Uterus (tissue), 4 donors: ENCODE measurements at places on chromosomes 7 and 10.
A peak's percentile ranks its signal among the peaks of the same experiment; 100 is the strongest.

DNA sequence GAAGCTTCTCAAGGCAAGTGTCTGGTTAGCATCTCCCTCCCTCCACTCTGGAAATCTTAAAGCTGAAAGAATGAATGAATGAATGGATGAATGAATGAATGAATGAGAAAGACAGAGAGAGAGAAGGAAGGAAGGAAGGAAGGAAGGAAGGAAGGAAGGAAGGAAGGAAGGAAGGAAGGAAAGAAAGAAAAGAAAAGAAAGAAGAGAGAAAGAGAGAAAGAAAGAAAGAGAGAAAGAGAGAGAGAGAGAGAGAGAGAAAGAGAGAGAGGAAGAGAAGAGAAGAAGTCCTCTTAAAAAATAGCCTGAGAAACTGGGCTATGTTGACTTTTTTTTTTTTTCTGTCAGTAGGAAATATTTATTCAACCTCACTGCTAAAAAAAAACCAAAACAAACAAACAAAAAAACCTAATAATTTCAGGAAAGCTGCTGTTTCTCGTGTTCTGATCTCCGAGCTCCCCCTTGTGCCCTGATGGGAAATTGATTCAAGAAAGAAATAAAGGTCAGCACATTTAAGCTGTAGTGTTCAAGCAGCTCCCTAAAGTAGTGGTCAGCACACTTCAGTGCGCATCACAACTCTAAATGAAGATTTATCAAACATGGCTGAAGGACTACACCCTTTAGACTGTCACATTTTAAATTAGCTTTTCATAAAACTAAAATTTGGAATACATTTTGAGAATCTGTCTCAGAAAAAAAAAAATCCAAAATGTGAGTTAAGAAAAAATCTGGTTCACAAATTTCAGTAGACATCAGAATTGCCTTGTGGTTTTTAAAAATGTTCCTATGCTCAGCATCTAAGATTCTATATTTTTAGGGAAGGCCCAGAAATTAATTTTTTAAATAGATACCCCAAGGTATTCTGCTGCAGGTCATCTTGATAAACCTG is 154.3 kb downstream of the ELAPOR2 start:
- no peak overlapping the region for H3K27ac ChIP-seq
- no peak for DNase-seq
- H3K27me3 ChIP-seq = no peaks in the 10 kb centered on the region
- H3K4me3 ChIP-seq = no peak overlapping the region

GRCh38 chr10:24916365-24916764 is 36.0 kb downstream of the PRTFDC1 start:
- H3K4me1 ChIP-seq = no peaks in the 10 kb centered on the region
- no peaks in the 10 kb centered on the region for H3K27me3 ChIP-seq
- no peak for DNase-seq

DNA sequence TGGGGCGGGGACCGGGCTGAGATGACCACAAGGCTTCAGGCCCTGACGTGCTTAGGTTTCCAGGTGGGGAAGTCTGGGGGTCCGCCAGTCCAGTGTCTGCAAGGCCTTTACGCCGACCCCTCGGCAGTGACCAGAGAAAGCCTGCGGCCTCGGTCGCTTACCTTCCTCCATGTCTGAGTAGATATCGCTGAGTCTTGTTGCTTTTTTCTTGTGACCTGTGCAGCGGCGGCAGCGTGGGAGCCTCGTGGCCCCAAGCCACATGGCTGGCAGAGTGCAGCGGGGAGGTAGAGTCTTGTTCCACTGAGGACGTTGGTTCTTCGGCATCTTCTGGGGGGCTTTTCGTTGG is 329 bp downstream of the NOLC1 start:
- H3K4me1 ChIP-seq = peaks cover 5% of the 10 kb centered on the region
- peaks cover 2% of the 10 kb centered on the region for H3K36me3 ChIP-seq
- no peak for DNase-seq
- peak overlapping the region; percentile 89 for H3K27ac ChIP-seq
- no peaks in the 10 kb centered on the region for H3K27me3 ChIP-seq

DNA sequence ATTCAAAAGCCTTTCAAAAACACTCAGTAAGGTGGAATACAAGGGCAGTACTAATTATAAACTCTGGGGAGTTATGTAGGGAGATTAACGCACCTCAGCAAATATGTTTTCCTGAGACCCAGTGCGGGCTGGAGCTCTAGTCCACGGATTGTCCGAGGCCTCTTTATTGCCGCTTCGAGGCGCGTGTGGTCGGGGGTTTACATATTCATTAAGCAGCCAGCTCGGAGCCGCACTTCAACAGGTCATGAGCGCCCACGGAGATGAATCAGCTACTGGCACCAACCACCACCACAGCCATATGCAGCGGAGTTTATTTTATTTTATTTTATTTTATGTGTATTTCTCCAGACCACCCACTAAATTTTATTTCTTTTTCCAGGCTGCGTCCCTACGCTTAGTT is 195.9 kb upstream of the ADARB2 start:
- no peaks in the 10 kb centered on the region for H3K27me3 ChIP-seq
- no peaks in the 10 kb centered on the region for H3K36me3 ChIP-seq
- no peak overlapping the region for H3K4me3 ChIP-seq

DNA sequence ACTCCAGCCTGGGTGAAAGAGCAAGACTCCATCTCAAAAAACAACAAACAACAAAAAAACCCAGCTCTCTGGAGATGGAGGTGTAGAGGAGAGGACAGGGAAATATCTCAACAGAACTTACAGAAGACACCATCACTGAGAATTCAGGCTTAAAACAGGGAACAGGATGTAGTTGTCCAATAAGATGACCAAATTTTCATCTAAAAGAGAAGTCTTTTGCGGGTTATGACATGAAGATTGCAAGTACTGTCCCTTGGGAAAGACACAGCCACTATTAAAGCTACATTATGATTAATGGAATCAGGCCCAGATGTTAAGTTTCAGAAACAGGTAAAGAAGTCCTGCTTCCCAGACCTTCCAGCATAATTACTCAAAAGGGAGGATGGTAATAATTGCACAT is 235.2 kb upstream of the NRP1 start:
- no peak overlapping the region for H3K4me3 ChIP-seq
- no peaks in the 10 kb centered on the region for H3K4me1 ChIP-seq
- DNase-seq = no peak
- no peak overlapping the region for H3K27ac ChIP-seq
- no peaks in the 10 kb centered on the region for H3K27me3 ChIP-seq

DNA sequence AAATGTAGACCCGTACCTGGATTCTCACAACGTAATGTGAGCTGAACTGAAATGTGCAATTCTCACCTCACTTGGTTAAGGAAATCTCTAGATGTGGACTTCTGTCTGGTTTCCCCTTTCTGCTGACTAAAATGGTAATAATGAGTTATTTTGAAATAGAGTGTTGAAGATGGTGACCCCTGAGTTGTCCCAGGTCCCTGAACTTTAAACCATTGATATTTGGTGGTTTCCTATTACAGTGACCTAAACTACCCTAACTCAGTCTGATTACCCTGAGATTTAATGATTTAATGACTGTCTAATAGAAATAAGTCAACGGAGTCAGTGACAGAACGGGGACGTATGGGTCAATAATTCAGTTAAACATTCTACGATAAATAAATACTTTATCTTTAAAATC is 845.9 kb downstream of the PCDH15 start:
- H3K27me3 ChIP-seq = no peaks in the 10 kb centered on the region
- DNase-seq = no peak
- H3K36me3 ChIP-seq = no peaks in the 10 kb centered on the region
- no peak overlapping the region for H3K27ac ChIP-seq
- H3K4me3 ChIP-seq = no peak overlapping the region
- H3K4me1 ChIP-seq = no peaks in the 10 kb centered on the region

GRCh38 chr10:24215603-24216002 is 6.7 kb downstream of the KIAA1217 start:
- no peak for DNase-seq
- no peaks in the 10 kb centered on the region for H3K4me1 ChIP-seq
- no peak overlapping the region for H3K27ac ChIP-seq
- no peaks in the 10 kb centered on the region for H3K27me3 ChIP-seq

GRCh38 chr7:44081266-44081748 is 1.0 kb downstream of the POLM start:
- H3K36me3 ChIP-seq = no peaks in the 10 kb centered on the region
- DNase-seq = no peak
- no peaks in the 10 kb centered on the region for H3K4me1 ChIP-seq
- peak overlapping the region; percentile 79 for H3K27ac ChIP-seq
- peak overlapping the region; percentile 79 for H3K4me3 ChIP-seq
